ENCODE measurements at places on chromosomes 7 and 10.

DNA sequence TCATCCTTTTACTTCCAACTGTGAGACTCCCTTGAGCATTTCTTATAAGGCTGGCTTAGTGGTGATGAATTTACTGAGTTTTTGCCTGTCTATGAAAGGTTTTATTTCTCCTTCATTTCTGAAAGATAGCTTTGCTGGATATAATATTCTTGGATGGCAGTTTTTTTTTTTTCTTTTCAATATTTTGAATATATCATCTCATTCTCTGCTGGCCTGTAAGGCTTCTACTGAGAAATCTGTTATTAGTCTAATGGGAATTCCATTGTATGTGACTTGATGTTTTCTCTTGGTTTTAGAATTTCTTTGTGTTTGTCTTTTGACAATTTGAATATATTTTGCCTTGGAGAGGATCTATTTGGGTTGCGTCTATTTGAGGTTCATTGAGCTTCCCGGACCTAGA, 22.4 kb downstream of the PHTF2 start:
- no peak for DNase-seq

- DNase-seq: no peak
These were observed 715.1 kb downstream of the GRID1 start for GRCh38 chr10:85651497-85651882.

DNA sequence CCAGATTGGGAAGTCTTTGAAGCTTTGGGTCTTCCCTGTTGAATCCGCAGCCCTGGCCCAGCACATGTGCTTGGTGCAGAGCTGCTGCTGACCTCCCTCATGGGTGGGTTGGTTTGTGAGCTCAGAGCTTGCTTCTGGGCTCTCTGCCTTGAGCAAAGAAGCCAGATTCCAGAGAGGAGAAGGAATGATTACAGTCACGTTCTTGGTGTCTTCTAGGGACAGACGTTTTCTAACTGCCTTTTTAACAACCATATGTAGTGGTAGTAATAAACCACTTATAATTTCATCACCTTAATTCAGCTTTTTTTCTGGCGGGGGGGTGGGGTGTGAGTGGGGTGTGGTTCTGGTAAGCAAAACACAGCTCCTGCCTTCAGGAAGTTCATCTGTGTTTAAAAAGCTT, 39.5 kb downstream of the LRMDA start:
- DNase-seq: no peak

- DNase-seq: no peak
These were observed 35.5 kb downstream of the ENTPD1 start for GRCh38 chr10:95791425-95791979.

DNA sequence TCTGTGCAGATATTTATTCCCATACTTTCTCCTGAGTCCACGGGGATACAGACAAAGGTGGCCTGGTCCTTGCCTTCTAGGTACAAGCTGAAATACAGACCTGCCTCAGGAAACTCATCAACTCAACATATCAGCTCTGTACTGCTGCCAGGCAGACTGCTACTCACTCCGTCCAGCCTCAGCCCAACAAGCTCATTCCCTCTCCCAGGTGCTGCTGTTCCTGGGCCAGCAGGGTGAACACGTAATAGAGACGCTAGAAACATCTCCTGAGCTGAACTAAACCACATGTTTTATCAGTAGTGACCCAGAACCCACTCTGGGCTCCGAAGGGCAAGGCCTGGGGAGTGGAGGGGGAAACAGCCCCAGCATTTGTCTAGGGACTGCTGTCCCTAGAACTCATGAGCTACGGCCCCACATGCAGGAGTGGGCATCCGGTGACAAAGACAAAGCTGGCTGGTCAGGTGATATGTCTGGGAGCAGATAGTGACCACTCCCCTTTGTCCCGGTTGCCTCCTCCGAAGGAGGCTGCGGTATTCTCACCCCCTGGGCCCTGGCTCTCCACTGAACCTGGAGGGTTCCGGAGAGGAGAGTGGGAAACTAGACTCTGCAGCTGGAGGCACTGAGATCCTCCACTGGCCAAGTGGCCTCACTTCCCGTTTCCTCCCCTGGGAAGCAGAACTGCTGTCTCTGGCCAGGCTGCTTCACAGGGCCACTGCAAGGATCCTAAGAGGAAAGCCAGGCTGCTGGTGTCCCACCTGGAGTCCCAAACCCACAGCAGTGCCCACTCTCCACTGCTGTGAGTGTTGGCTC, 116.1 kb downstream of the FAM53B start:
- no peak for DNase-seq

GRCh38 chr7:26237035-26237807, 35.7 kb downstream of the CBX3 start:
- DNase-seq: no peak

- no peak for DNase-seq
These were observed 254.9 kb downstream of the CACNA2D1 start for GRCh38 chr7:82188636-82189035.

- no peak for DNase-seq
These were observed 351.1 kb upstream of the ETV1 start for GRCh38 chr7:14340393-14341074.

DNA sequence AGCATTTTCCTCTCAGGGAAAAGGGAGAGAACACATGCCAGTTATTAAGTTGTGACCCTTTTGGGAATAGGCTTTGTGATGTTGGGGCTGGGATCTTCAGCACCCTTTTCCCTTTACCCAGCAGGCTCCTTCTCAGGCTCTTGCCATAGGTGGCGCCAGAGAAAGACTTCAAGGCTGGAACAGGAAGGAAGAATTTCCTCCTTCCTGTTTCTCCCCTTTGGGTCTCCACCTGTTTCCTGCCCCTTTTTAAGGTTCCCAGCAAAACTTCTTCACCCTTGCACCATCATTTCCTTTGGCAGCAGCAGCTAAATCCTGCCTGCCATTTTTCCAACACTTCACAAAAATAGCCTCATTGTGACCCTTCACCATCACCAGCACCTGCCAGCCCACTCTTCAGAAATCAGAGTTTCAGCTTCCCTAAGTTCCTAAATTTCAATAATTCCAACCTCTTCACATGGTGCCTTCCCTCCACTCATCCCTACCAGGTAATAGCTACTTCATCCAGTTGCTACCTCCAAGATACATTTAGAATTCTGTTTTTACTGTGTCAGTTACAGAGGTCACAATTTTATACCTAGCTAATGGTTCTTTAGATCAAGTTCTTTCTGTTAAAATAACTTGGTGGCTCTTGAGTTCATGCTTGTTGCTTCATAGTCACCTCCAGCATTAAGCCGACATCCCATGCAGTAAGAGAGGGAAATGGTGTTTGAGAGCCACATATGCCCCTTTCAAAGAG, 22.4 kb upstream of the FOXK1 start:
- DNase-seq: no peak

DNA sequence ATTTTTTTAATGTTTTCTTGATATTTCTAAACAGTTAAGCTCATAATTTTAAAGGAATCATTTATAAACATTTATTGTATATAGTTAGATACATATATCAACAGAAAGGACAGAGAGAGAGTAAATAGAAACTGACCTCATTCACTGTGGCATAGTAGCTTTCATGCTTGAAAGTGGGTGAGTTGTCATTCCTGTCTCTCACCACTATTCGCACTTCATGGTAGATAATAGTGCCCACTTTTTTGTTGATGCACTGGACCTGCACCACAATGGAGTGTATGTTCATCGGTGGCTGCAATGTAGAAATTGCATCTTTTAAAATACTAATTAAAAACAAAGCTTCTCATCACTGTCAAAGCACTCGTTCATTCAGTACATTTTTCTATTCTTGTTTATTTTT, 432.0 kb downstream of the PCDH15 start:
- DNase-seq: no peak

DNA sequence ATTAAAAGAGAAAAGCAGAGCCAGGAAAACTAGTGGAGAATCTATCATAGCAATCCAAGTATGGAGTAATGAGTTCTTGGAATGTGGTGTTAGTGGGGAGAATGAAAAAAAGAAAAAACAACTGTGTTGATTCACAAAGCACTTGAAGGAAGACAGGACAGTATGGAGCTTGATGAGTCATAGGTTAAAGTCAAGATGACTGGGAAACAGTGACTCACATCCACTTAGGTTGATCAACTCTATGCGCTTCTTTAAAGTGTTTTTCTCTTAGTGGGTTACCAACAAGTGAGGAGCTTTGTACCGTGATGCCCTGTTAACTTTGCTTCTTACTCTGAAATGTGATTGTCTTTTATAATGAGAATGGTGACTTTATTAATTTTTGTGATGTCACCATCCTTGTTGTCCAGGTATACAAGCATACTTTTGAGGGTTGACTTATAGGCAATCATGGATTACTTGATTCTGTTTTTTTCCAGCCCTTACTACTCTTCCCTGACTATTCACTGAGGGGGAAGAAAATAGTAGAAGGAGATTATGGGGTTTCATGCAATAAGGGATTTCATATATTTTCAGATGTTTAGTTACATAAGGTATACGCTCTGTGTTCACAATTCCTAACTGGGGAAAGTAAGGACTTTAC, 32.1 kb upstream of the MDFIC start:
- peak; percentile 12 for DNase-seq

GRCh38 chr10:30782537-30783461, 153.2 kb upstream of the LYZL2 start:
- DNase-seq: no peak

DNA sequence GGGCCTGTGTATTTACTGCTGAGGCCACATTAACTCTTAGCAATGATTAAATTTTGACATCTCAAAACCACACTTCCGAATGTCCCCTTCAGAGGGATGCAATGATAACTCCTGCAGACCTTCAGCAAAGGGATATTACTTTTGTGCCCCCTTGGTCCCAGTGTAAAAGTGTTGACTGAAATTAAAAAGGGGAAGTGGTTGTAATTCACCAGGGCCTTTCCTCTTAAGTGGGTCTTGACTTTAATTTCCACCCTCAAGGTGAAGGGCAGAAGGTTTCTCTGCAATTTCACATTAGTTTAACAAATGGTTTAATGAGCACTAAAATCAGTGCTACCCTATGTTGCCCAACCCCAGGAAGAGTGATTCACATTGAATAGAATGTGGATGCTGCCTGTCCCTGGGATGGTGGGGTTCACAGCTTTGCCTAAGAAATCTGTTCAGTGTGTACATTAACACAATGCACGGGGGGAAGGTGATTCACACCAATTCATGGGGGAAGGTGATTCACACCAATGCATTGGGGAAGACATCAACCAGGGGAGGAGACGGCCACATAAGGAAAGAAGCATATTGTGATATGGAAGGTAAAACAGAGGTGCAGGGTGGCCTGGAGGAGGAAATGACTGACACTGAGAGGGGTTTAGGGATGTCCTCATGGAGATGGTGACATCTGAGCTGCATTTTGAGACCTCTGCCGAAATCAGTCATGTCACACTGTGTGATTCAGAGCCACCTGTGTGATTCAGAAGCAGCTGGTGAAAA, 19.4 kb upstream of the TNS3 start:
- DNase-seq: no peak

DNA sequence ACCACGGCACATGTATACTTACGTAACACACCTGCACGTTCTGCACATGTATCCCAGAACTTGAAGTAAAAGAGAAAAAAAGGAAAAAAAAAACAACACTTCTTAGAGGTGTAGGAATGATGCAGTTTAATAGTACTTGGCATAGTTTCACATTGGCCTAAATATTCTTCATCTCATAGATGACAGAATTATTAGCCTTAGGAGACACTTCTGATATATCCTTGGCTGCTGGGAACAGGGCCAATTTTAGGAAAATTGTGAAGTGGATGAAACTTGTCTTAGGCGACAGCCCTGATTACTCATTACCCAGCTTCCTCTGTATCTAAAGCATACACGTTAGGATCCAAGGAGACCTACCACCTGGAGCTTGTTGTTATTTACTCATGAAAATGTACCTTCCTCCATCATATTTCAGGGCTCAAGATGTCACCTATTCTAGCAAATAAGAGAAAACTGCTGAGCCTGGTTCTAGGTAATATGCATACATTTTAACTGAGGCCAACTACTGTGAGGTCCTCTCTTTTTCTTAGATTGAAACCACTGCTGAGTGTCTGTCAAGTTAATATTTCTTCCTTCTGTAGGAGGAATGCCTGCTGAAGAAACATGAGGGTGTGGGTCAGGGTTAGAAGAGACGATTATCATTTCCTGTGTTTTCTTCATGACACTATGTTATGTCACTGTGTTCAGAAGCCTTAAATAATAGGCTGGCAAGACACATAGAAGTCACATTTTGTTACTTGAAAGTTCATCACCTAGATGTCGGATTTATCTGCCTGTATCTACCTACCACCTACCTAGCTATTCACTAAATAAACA, 44.3 kb downstream of the CPED1 start:
- no peak for DNase-seq

DNA sequence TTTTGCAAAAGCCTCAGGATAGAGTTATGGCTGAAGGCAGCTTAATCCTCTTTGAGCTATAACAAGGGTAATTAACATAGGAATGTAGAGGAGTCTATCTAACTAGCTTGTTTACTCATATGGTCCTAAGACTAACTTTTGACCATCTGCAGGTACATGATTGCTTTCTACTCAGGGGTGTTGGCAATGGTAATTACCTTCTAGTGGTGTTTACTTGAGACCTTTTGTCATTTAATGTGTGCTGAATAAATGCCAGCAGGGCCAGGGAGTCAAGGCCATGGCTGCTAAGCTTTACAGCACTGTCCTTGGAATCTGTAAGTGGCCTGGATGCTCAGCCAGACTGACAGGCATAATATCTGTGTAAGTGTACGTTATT, 1325.0 kb downstream of the XPNPEP1 start:
- DNase-seq: no peak

GRCh38 chr10:98365406-98366061, 49.4 kb downstream of the PYROXD2 start:
- DNase-seq: no peak

DNA sequence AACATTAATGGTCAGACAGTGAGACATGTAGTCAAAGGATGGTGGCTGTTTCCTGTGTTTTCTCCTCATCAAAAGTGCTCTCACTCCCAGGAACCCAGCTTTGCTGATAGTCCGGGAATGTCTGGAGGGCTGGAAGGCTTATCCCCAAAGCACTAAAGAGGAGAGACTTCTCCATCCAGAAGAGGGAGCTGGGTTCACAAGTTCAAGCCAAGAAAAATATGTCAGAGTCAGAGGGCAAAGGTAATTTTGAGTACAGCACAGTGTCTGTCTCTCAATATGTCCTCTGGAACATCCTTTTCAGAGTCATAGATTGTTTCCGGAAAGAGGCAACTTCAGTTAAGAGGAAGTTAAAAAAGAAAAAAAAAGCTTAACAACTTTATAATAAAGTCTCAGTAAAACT, 281.5 kb upstream of the PHYHIPL start:
- no peak for DNase-seq

- no peak for DNase-seq
These were observed 7.6 kb downstream of the AEBP1 start for GRCh38 chr7:44111761-44112160.

GRCh38 chr7:3928727-3929515, 627.9 kb downstream of the SDK1 start:
- DNase-seq: no peak

GRCh38 chr10:63671317-63671937, 150.2 kb downstream of the REEP3 start:
- DNase-seq: no peak

DNA sequence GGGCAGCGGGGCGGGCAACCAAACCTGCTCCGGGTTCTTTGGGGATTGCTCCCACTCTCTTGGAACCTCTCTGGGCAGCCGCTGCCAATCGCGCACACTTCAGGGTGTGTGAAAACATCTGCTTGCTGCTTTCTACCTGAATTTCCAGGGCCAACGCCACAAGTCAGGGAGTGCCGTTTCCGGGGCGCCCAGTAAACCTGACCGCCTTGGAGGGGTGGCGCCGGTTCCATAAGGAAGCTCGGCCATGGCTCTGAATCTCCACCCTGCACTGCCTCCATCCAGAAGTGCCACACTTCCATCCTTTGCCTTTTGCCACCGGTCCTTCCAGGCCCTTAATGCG, 679 bp upstream of the AFAP1L2 start:
- DNase-seq: no peak
